Uterus (tissue), 4 donors: ENCODE measurements at places on chromosomes 13 and 19. TPM values are rescaled to one million over a fixed set of nuclear protein-coding genes. Genes with fewer than 3 reads are reported as not detected.

The FAM216B gene
- 6.2 TPM for total RNA-seq

DNA sequence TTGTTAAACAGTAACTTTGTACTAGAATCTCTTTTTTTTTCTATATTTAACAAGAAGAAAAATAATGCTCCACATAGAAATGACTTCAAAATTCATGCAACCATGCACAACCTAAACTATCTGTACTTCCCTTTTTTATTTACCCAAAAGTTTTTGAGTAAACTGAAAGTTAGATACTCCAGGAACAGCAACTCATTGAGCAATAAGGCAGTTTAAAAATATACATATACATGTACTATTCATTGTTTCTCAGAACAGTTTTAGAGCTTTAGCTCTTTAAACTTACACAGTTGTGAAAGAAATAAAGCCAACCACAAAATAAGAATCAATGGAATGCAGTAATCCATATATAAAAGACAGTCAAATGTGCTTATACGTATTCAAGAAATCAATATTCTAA, 39.2 kb downstream of the MTMR6 start:
- no peak overlapping the region for H3K27ac ChIP-seq
- DNase-seq = no peak
- no peak overlapping the region for H3K4me3 ChIP-seq
- H3K4me1 ChIP-seq = no peaks in the 10 kb centered on the region
- no peaks in the 10 kb centered on the region for H3K27me3 ChIP-seq
- no peaks in the 10 kb centered on the region for H3K36me3 ChIP-seq

GRCh38 chr13:41502673-41503072, 45.3 kb downstream of the RGCC start:
- no peaks in the 10 kb centered on the region for H3K4me1 ChIP-seq
- H3K27me3 ChIP-seq = no peaks in the 10 kb centered on the region
- no peaks in the 10 kb centered on the region for H3K36me3 ChIP-seq
- H3K4me3 ChIP-seq = no peak overlapping the region
- no peak for DNase-seq

The TIMM44 gene
- total RNA-seq = 71.9 TPM

GRCh38 chr19:41960973-41961372, 1.9 kb upstream of the RABAC1 start:
- no peaks in the 10 kb centered on the region for H3K27me3 ChIP-seq
- peaks cover 10% of the 10 kb centered on the region for H3K4me1 ChIP-seq
- no peak for DNase-seq
- no peaks in the 10 kb centered on the region for H3K36me3 ChIP-seq
- no peak overlapping the region for H3K27ac ChIP-seq

- peaks cover 21% of the 10 kb centered on the region for H3K4me1 ChIP-seq
- H3K27me3 ChIP-seq = no peaks in the 10 kb centered on the region
- H3K4me3 ChIP-seq = no peak overlapping the region
- DNase-seq = no peak
- no peak overlapping the region for H3K27ac ChIP-seq
- no peaks in the 10 kb centered on the region for H3K36me3 ChIP-seq
Measured at GRCh38 chr19:18844806-18845329, 13.1 kb downstream of the UPF1 start.
